ENCODE measurements at places on chromosomes 6 and 20.
A peak's percentile ranks its signal among the peaks of the same experiment; 100 is the strongest.

DNA sequence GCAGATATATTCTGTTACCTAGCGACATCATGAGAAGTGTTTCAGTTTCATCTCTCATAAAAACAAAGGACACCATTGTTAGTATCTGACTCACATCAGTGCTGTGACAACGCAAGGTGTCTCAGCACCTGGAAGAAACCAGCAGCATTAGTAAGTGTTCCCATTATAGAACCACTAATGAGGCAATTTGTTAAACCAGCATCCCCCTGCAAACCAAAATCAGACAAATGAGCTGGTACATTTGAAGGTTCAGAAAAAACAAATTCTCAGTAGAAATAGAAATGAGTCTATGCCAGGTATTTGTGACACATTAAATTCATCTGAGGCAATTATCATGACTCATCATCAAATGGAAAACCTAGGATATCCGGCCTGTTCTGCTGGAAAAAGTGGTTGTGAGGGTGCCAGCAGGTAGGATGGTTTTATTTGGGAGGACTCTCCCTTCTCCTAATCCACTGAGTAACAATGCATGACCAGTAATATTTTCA, 151.7 kb downstream of the TMEM200A start:
- no peak for DNase-seq

- no peak for DNase-seq
Observed at GRCh38 chr20:59670786-59671492, 66.6 kb downstream of the PHACTR3 start.

- no peak for DNase-seq
Observed at GRCh38 chr20:23279836-23280235, 70.8 kb upstream of the NXT1 start.

DNA sequence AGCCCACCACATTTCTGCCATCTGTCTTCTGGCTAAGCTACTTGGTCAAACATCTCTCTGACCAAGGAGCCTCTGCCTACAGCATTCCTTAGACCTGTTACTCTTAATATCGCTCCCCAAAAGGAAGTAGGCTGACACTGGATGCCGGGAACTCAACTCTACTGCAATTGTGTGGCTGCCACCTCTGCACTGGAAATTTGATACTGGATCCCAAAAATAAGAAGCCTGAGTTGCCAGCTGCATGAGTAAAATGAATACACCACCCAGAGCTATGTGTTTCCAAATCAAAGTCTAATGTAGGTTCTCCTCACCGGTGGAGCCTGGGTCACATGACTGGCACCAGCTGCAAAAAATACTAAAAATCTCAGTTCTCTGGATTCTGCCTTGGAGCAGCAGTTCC, 36.9 kb downstream of the UNC5CL start:
- no peak for DNase-seq

- no peak for DNase-seq
Observed at GRCh38 chr6:113432521-113433334, 424.4 kb upstream of the MARCKS start.

- peak; percentile 54 for DNase-seq
Observed at GRCh38 chr20:62914970-62915457, 11.3 kb downstream of the DIDO1 start.

GRCh38 chr6:10991115-10991514, 53.0 kb downstream of the ELOVL2 start:
- DNase-seq: no peak

GRCh38 chr6:118645395-118645794, 6.0 kb downstream of the CEP85L start:
- DNase-seq: no peak

GRCh38 chr6:155313602-155314091, 637 bp downstream of the TFB1M start:
- DNase-seq: no peak

DNA sequence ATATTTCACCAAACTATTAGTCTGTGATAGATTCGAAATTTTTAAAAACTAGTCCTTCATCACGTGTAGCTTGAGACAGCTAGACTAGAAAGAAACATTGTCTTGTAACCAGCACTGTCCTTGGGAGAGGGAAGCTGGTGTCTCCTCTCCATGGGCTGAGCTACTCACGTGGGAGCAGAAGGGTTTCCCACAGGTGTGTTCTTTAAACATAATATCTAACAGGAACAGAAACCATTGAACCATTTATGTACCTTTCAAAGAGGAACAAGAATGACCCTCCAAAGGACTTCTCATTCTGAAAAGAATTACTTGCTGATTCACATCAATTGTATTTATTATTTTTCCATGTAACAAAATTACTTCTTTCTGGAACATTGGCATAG, 72.4 kb upstream of the SYNJ2 start:
- no peak for DNase-seq

DNA sequence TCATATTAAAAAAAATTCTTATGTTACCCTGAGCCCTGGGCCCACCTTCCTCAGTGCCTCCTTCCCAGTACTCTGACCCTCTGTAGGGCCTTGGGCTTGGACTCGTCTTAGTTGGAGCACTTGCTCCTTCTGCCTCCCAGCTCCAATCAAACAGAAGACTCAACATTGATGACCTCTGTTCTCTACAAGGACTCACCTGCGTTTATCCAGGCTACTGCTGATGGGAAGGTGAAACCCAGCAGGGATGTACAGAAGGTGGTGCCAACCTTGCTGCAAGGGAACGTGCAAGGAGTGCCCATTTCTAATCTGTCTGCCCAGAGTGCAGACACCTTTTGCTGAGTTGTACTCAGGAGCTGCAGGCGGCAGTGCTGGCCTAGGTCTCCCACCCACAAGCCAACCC, 38.9 kb downstream of the FYN start:
- no peak for DNase-seq

DNA sequence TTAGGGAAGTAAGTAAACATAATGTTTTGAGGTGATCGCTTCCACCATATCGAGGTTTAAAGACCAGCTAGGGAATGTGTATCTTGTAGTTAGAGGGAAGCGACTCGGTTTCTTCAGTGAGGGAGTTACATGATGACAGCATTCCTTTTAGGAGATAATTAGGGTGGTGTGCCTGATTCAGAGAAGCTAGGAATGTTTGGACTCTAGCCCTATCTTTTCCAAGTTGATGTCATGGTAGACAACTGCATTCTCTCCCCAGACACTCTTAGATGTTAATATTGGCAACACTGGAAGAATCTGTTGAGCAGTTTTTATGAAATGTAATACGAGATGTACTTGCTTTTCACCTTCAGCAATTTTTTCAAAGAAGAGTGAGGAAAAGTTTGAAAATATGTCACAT, 12.9 kb upstream of the HIVEP1 start:
- no peak for DNase-seq

DNA sequence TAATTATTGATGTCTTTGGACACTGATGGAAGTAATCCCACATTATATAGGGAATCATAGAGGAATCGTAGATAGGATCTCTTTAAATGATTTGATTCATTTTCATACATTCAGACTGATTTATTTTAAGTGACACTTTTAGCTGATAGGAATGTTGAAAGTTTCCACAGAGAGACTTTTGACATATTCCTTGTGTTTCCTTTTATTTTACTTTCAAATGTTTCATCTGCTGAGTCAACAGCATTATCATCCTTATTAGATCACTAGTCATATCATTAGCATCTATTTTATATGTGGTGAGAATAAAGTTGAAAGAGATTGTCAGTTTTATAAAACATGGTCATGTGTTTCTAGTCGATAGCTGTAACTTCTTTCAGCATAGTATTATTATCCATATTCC, 13.4 kb downstream of the DCBLD1 start:
- no peak for DNase-seq

DNA sequence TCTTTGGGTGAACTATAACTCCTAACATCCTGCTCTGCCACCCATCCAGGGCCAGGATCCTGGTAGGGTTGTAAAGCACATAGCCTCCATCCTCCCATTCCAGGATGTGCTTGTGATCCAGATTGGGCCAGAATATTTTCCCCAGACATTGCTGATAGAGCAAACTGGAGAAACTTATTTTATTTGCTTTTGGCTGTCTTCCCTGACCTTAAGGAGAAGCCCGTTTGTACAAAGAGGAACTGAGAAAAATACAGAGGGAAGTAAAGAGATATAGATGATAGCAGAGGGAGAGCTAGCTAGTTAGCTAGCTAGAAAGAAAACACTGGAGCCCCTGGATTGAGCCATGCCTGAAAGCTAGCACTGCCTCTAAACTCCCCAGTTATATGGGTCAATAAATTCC, 9.0 kb upstream of the HDAC2 start:
- DNase-seq: no peak

DNA sequence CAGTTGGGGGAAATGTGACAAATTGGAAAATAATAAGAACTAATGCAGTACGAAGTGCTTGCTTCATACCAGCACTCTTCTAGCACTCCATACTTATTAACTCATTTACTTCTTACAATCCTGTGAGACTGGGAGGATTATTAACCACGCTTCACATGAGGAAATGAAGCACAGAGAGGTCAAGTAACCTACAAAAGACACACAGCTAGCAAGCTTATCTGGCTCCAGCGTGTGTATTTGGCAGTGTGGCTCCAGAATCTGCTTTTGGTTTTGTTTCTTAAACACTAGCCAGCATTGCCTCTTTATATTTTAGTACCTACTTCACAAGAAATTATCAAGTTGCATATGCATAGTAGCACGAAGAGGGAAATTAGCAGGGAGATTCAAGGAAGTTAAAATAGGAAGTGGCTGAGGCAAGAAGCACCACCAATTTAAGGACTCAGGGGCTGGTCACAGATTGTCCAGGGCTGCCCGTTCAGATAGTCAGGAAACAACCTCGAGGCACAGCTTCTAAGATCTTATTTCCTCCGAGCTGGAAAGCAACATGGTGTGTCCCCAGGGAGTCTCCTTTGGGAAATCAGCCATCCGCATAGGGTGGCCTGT, 302.7 kb upstream of the PRDM1 start:
- DNase-seq: no peak

- DNase-seq: no peak
Observed at GRCh38 chr20:32231847-32232246, 24.2 kb downstream of the POFUT1 start.

DNA sequence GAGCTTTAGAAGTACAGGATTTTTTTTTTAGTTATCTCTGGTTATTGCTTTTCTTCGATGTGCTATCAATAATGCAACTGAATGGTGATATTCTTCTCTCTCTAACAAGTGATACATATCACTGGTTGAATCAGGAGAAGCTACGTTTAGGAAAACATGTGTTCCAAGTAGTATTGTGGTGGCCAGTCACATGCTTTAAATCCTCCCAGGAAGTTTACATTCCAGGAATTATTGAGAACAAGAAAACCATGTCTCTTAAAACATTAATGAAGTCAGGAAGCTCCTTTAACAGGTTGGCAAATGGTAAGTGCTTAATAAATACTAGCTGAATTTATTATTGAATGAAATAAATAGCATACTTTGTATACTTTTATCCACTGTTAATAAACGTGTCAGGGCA, 371.1 kb downstream of the BCKDHB start:
- DNase-seq: no peak

DNA sequence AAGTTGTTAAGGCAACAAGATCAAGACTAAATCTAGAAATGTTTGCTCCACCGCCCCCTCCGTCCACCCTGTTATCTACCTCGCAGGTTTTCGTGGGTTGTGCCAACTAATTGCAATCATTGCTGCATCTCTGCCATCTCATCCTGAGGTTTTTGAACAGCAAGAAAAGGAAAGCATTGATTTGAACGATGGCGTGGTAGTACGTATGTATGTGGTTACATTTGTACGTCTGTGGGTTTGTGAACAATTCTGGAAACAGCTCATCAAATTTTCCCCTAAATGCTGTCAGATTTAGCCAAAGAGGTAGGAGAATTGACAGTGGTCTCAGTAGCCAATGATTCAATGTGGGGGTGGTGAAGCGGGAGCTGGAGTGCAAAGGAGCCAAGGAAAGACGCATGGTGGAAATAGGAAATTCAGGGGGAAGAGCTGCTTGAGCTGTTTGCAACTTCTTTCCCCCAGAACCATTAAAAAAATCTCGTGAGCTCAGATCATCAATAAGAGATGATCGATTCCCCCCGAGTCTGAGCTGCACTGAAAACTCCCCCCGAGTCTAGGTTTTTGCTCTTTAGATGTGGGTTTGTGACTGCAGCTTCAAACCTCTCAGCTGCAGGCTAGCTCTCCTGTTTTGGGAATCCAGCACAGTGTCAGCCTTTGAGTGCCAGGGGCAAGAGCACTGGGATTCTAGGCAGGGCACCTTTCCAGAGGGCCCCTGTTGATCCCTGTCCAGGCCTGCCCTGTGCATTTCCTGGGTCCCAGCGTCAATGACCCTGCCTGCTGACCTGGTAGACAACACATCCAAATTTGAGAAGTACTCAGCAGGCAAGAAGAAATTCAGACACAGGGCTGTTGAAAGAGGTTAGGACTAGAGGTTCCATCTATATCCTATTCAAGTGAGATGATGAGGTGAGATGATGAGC, 72.6 kb upstream of the LY86 start:
- no peak for DNase-seq

GRCh38 chr20:46122516-46123481, 4.7 kb downstream of the CD40 start:
- no peak for DNase-seq

DNA sequence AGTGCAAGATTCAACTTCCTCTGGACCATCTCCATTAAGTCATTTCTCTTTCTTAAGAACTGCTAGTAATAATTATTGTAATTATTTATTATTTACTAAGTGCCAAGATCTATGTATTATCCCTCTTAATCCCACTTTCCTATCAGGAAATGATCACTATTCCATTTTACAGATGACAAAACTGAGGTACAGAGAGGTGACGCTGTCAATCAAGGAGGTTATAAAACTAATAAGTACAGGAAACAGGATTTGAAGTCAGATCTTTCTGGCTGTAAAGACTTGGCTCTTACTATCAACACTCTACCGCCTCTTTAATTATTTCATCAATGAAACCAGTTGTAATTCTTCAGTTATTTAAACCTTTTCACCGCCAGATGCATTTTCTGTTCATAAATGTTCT, 37.4 kb downstream of the BLOC1S5 start:
- no peak for DNase-seq

DNA sequence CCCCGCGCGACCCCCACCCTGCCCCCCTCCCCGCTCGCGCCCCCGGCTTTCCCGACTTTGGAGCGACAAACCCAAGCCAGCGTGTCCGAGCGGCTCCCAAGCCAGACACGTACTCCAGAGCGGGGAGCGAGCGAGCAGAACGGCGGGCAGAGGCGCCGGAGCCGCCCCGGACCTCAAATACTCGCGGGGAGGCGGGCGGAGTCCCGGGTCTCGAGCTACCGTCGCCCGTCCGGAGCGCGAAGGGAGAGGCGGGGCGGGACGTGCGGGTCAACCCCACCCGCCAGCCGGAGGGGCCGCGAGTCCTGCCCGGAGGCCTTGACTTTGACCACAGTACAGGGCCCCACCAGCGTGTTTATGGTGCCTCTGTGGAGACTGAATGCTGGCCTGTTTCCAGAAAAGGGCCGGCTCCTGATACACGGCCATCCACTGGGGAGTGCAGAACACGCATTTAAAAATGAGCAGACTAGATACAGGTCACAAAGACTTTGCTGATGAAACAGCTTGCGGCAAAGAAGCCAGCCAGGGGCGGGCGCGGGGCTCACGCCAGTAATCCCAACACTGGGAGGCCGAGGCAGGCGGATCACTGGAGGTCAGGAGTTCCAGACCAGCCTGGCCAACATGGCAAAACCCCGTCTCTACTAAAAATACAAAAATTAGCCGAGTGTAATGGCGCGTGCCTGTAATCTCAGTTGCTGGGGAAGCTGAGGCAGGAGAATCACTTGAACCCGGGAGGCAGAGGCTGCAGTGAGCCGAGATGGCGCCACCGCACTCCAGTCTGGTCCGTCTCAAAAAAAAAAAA, at the start of gene SERPINB6:
Gene SERPINB6 (minus strand): TSS at position 148 of the 799 bp plus-strand sequence. CDS start 12,235 bp downstream, outside the sequence.
- DNase-seq: peak; percentile 28

- no peak for DNase-seq
Observed at GRCh38 chr20:22020201-22020600, 314.7 kb downstream of the PAX1 start.

All from NCI-H774 (cell line).